ENCODE measurements at places on chromosomes 7 and 10.
A peak's percentile ranks its signal among the peaks of the same experiment; 100 is the strongest.

DNA sequence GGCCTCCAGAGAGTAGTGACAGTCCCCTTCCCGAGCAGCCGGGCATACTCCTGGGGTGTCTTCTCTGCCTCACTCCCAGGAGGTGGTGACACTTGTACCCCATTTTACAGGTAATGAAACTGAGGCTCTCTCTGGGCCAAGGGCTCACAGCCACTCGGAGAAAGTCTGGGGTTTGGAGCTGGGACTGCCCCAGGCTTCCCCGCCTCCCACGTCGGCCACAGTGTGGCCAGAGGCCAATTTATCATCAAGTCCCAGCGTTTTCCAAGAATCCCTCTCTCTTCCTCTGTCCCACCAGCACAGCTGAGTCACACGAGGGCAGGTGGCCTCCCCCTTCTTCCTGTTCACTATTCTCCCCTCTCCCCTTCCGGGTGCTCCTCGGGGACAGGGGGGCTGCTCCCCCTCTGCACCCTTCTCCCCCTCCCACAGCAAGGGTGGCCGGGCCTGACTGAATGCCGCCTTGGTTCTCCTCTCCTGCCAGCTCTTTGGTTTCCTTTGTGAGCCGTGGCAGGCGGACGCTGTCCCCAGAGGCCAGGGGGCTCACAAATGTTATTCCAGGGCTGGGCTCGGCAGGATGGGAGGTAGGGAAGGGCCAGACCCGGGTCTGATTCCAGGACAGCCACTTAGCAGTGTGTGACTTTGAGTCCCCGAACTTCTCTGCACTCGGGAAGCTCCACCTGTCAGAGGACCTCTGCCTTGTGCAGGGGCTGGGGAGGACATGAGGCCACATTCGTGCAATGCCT, 17.7 kb downstream of the CLIP2 start:
- peak; percentile 71 for DNase-seq

DNA sequence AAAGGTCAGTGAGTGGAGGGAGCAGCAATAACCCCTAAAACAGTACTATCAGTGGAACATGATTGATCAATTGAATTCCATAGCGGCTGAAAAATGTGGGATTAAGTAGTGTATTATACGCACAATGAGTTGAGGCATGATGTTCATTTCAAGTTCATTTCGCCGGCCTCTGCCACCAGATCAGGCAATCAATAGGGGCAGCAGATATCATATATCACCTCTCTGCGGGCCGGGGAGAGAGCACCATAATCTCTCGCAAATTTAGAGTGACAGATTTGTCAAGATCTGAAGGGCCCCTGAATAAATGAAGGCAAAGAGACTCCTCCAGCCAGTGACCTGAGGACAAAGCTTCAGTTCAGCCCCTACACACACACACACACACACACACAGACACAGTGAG, 58.5 kb downstream of the PAX2 start:
- no peak for DNase-seq

DNA sequence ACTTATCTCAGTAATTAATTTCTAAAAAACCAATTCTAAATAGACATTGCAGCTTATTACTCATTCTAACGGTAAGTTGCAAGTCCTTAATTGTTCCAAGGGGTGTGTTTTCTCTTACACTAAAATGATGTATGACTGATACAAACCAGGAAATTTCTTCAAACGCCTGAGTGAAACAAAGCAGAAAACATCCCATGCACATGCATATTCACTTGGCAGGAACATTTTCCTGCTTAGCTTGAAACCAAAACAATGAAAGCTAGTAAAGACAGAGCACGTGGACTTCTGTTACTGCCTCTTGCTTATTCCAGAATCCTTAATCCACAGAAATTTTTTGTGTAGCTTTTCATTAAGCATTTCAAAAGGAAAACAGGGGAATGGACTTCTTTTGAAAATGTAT, 187.7 kb downstream of the MTERF1 start:
- peak; percentile 40 for DNase-seq

DNA sequence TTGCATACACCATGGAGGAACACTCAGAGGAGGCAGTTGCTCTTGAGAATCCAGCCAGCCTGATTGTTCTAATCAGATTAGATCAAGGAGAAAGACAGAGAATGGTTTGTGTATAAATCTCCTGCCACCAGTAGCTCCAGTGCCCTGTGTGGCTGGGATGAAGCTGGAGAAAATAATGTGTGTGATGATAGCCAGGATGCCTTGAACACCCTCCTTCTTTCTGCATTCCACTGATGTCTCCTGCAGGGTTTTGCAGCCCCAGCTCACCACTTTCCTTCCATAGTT, 614.7 kb upstream of the FOXK1 start:
- no peak for DNase-seq

DNA sequence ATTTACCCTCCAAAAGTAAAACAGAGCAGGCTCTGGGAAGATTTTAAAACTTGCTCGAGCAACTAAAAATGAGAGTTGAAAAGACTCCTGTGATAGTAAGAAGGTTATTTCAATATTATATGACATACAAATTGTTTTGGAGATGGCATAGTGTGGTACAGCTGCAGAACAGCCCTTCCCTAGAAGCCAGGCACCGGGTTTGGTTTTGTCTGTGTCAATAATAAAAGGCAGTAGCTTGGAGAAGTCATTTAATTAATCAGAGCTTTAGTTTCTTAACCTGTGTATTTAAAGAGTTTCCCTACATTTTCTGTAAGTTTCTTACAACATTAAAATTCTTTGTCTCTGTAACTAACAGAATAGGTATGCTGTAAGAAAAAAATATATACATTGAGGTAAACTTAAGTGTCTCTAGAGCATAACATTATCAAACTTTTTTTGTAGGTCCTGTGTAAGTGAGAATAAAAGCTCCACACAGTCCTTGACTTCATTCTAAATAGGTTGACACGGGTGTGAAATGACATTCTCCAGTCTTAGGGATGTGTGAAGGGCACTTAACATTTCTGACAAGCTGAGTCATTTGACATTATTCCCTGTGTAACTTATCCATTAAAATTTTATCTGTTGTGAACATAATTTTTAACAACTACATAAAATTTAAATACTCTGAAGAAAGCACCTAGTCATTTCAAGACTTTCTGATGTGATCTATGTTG, 425.0 kb upstream of the ETV1 start:
- no peak for DNase-seq

GRCh38 chr10:12466704-12467305, 117.5 kb downstream of the CAMK1D start:
- no peak for DNase-seq

GRCh38 chr10:51915031-51915542, 215.7 kb upstream of the CSTF2T start:
- DNase-seq, result no peak

DNA sequence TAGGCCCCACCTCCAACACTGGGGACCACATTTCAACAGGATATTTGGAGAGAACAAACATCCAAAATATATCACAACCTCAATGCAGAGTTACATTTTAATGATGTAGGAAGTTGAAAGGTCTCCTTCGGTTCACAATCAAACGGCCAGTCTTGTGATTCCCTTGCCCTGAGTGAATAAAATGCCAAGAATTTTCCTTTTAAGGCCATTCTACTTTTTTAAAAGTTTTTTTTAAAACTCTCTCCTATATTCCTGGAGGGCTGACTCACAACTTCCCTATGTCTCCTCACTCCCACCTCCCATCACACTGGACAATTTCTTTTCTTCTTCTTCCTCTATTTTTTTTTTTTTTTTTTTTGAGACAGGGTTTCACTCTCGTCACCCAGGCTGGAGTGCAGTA, 693.6 kb upstream of the AUTS2 start:
- no peak for DNase-seq

DNA sequence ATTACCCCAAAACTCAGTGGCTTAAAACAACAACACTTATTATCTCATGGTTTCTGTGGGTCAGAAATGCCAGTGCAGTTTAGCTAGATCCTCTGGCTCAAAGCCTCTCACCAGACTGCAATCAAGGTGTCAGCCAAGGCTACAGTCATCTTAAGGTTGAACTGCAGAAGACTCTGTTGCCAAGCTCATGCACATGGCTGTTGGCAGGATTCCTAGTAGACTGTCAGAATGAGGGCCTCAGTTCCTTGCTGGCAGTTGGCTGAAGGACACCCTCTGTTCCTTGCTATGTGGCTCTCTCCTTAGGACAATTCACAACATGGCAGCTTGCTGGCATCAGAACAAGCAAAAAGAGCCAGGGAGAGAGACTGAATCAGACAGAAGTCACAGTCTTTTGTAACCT, 34.7 kb downstream of the TOMM7 start:
- no peak for DNase-seq

DNA sequence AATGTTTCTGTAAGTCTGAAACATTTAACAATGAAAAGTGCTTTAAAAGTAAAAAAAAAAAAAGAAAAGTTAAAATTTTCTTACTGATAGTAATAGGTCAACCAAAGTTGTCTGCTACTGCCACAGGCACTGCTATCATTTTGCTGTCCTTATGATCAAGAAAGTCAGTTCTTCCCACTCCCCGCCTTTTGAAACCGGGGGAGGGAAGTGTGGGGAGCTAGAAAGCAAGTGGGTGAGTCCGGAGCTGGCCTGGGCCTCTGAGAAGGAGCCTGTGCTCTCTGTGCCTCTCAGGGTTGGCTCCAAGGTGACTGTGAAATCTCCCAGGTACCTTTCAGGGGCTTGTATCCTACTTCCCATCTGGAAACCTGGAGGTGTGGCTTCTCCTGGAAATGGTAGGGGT, 7.3 kb downstream of the C7orf57 start:
- DNase-seq, result no peak

- no peak for DNase-seq
These were observed 54.5 kb downstream of the GRB10 start for GRCh38 chr7:50728184-50728583.

DNA sequence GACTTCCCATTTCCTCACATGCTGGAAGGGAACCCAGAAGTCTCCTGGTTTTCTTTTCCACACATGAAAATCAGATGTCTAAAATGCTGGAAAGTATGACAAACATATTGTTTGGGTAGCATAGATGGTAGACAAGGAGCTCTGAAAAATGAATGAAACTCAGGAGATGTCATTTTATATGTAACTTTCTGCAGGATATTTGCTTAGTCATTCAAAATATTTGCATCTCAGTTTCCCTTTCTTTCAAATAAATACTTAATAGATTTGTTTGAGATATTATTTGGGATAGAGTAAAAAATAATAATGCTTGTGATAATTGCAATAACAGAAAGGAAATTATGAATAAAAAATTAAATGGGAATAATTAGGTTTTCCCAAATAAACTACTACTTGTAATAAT, 298.9 kb upstream of the ADARB2 start:
- no peak for DNase-seq

DNA sequence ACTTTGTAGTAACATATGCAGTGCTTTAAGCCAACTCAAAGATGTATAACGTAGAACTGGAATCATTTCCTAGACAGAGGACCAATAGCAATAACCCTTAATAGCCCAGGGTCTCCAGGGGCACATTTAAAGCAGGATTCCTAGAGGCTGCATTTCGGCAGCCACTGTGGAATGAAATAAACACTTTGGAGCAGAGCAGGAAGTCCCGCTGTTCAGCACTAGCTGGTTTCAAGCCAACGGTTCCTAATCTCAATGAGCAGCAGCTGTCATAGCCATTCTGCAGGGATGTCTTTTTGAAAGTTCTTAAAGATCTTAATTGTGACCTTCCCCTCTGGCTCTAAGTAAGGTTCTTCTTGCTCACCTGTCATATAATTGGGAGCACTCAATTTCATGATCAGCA, 18.4 kb upstream of the MACROH2A2 start:
- DNase-seq, result peak; percentile 14

- no peak for DNase-seq
These were observed 24.6 kb downstream of the RTKN2 start for GRCh38 chr10:62244088-62244487.

- no peak for DNase-seq
These were observed 84.7 kb downstream of the ARL5B start for GRCh38 chr10:18743926-18744325.

Measured in hindlimb muscle (tissue), 1 donor.